NCI-H1436 treated with DMSO at 0.1 percent for 48 hours (cell line): ENCODE measurements at places on chromosomes 2 and 18.

DNA sequence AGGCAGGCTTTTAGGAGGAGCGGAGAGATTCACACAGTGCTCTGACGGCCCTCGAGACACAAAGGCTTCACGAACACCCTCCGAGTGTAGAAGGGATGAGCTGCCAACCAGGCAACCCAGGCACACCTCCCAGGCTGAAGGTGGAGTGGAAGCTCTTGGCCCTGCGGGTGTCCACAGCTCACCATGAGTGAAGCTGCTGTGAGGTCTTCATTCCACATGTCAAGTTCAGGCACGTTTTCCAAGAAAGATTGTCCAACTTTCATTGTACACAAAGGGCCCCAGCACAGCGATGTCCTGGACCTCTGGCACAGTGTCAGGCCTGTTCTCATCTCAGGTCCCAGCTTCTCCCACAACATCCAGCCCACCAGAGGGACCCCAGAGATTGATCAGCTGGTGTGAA lies 13.4 kb downstream of the PARD6G start:
- no peak for DNase-seq

- no peak for DNase-seq
Measured at GRCh38 chr2:85605406-85606115, 3.1 kb upstream of the TMEM150A start.

- DNase-seq, result no peak
Measured at GRCh38 chr2:104649866-104650265, 204.0 kb upstream of the POU3F3 start.

- no peak for DNase-seq
Measured at GRCh38 chr18:67639872-67640271, 123.4 kb upstream of the DSEL start.

- DNase-seq, result no peak
Measured at GRCh38 chr18:24023185-24023814, 8.7 kb downstream of the TTC39C start.

DNA sequence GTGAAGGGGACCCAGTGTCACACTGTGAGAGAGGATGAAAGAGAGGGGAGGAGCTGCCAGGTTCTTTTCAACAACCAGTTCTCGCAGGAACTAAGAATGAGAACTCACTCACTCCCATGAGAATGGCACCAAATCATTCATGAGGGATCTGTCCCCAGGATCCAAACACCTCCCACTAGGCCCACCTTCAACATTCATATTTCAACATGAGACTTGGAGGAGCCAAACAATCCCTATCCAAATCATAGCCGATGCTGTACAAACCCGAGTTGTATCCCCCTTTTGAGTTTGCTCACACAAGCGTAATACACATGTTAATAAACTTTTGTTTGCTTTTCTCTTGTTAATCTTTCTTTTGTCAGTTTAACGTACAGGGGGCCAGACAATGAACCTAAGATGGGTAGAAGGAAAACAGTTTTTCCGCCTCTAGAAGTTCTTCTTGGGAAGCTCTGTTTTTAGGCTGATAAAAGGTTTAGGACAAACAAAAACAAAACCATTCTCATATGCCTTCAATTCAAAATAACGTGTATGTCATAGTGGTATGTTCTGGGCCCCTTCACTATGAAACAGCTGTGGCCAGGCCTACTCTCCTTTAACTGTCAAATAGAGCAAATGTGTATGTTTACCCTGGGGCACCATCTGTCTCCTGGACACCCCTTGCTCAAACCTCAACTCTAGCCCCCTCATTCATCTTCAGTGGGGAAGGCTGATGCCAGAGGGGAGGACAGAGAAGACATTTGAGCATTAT lies 9.1 kb upstream of the TMEM37 start:
- DNase-seq, result no peak

DNA sequence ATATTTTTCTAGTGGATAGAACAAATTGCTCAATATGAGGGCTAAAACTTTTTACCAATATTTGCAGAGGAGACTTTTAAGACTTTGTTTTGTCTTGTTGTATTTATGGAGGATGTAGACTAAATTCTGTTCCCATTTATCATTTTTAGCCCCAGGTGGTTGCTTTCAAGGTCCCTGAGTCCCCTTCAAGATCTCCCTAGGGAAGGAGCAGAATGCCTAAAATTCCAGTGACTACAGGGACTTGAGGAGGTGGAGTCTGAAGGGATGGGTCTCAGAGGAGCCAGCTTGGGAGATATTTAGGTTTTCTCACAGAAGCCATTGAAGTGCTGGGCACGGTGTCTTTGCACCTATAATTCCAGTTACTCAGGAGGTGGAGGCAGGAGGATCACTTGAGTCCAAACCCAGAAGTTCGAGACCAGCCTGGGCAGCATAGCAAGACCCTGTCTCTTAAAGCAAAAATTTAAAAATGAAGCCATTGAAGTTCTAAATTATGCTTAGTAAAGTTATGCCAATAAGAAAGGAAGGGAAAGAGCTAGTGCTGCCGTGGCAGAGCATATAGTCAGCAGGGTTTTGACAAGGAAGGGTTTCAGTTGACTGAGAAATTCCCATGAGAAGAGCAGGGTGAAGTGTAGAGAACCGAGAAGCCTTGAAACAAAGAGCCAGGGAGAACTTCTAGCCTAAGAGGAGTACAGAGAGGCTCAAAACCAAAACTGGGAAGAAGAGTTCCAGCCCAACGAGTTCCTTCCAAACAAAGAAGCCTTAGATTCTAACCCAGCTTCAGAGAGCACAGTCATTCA lies 43.4 kb downstream of the COMMD1 start:
- no peak for DNase-seq

DNA sequence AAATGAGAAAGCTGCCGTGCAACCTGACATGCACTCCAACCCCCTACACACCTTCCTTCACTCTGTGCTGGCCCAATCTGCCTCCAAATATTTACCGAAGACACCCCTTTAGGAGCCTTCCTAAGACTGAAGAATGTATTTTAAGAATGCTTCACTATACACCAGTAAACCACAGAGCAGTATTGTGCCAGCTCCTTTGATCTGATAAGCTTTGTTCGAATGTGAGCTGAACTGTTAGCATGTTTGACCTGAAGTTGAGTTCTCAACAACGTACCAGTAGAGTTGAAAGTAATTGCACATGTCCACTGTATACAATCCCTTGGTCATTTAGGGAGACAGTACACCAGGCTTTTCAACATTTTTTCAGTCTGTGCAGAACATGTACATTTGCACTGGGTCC lies 259.2 kb downstream of the TGIF1 start:
- DNase-seq, result no peak

GRCh38 chr2:237164474-237165042 lies 78.9 kb downstream of the COPS8 start:
- DNase-seq, result no peak

- no peak for DNase-seq
Measured at GRCh38 chr2:208025814-208026184, 472 bp upstream of the PLEKHM3 start.

GRCh38 chr2:100018341-100019193 lies 123.8 kb downstream of the AFF3 start:
- no peak for DNase-seq

DNA sequence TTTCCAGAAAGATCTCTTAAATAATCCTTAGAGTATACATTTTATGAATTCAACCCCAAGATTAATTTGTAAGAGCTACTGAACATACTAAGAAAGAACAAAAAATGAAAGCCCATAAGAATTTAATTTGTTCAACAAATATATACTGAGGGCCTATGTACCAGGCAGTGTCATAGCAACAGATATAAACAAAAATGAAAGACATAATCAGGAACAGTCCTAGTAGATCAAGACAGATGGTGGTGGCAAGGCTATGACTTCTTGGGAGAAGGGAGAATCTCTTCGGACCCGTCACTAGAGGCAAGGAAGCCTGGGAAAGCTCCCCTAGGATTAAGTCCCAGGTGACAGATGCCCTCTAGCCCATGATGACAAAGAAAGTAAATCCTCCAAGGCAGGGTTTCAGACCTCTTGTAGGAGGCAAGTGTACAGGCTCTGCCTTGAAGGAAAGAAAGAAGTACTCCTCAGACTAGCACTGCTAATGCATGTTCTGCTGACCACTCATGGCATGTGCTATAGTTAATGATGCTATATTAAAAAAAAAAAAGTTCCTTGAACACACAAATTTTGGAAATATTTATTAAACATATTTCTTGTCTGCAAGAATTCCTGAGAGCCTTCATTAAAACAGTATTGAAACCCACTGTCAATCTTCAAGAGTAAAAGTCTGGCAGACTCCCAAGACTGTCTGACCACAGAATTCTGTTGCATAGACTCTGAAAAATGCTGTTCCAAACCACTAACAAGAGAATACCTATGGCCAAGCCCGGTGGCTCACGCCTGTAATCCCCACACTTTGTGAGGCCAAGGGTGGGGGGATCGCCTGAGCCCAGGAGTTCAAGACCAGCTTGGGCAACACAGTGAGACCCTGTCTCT lies 31.5 kb downstream of the NOL10 start:
- no peak for DNase-seq

GRCh38 chr2:13413989-13414388 lies 697.3 kb downstream of the TRIB2 start:
- DNase-seq, result no peak

- no peak for DNase-seq
Measured at GRCh38 chr2:237218756-237219155, 133.1 kb downstream of the COPS8 start.

DNA sequence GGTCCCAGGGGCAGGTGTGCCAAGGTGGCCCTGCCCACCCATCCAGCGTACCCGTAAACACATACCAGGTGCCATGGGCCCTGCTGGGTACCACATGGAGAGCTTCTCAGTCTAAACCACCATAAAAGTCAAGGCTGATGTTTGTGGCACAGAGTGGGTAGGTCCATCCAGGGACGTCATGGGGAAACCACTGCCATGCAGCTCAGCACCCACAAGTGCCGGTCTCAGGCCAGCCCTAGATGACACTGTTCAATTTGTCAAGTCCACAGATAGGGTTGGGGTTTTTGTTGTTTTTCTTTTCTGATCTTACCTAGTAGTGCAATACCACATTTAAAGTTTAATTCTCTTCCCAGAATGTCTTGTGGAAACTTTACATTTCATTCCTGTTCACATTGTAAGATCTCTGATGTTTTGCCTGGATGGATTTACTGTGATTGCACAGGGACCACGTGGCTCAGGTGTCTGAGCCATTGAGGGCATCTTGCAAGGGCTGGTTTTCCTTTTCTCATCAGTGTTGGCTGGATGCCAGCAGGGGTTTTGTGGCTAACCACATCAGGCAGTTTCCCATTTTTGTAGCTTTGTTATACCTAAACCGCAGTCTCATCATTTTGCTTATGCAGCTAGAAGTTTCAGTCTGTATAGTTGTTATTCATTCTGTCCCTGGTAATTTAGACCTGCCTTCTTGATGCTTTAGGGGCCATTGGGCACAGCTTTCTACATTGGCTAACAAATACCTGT lies 64.7 kb downstream of the STK25 start:
- DNase-seq, result no peak

- no peak for DNase-seq
Measured at GRCh38 chr2:101387151-101387834, at the start of gene CREG2. Gene CREG2 (minus strand): TSS chr2:101387503. CDS start chr2:101387457, 46 bp downstream.

GRCh38 chr2:18788592-18788991 lies 199.2 kb upstream of the NT5C1B start:
- DNase-seq, result no peak

DNA sequence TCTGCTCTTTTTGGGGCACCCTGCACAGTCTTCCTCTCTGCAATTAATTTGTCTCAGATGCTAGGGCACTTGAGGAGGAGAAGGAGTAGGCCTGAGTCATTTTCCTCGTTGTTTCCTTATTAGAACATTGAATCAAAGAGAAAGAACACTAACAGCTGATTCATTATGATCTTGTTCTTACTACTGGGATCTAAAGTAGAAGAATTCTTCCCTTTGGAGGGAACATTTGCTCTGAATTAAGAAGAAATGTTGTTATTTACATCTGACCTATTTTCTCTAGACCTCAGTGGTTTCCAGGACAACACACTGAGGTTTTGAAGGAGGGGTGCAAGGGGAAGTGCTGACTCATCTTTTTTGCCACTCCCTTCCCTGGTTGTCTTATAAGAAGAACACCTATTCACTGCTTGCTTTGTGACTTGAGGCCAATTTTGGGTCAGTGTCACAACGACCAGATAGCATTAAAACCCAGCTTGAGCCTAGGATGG lies 24.3 kb upstream of the STAT1 start:
- no peak for DNase-seq

DNA sequence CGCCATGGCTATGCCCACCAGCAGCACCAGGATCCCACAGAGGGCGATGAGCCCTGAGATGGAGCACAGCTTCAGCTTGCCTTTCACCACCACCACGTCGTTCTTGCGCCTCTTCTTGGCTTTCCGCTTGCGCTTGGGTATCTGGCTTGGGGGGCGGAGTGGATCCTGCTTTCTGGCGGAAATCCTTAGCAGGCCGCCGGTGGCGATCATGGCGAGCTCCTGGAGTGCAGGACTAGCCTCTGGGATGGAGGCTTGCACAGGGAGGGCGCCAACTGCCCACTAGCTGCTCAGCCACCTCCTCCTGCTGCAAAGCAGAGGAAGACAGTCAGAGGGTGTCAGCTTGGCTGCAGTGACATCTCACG lies 3.5 kb downstream of the TMEM200C start:
- DNase-seq, result no peak

- no peak for DNase-seq
Measured at GRCh38 chr2:196534495-196534894, 105.0 kb upstream of the CCDC150 start.

- no peak for DNase-seq
Measured at GRCh38 chr2:153299809-153300208, 178.8 kb downstream of the RPRM start.

- no peak for DNase-seq
Measured at GRCh38 chr2:60948161-60948560, 66.8 kb downstream of the REL start.

- DNase-seq, result no peak
Measured at GRCh38 chr2:122168799-122169198, 413.3 kb downstream of the TSN start.

DNA sequence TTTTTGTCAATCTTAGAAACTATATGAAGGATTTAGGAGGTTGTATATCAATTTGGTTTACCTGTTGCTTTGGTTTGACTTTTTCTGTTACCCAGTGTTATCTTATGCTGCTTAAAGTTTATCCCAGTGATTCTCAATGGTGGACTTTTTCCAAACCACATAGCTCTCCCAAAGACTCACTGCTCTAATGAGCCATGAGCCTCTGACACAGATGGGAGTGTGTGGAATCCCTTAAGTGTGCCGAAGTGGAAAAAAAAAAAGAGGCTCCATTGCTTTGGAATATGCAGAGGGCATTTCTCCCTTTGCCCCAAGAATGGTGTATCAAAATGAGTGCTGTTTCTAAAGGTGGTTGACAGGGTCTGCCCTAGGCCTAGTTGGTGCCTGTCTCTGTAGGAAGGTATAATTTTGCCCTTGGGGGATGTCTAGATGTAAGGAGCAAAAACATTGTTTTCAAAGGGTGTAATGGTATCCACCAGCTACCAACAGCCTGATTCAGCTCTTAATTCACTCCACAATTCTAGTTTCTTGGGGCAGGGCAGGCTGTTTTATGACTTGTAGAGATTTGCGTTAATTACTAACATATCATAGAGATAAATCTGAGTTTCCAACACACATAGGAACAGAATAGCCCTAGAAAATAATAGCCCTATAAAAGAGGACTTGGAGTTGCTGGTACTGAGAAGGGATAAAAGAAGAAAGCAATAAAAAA lies 64.3 kb upstream of the CYP26B1 start:
- DNase-seq, result no peak

- DNase-seq, result no peak
Measured at GRCh38 chr2:96521219-96521618, 15.3 kb upstream of the ARID5A start.
